ENCODE measurements at places on chromosomes 2 and 18.

DNA sequence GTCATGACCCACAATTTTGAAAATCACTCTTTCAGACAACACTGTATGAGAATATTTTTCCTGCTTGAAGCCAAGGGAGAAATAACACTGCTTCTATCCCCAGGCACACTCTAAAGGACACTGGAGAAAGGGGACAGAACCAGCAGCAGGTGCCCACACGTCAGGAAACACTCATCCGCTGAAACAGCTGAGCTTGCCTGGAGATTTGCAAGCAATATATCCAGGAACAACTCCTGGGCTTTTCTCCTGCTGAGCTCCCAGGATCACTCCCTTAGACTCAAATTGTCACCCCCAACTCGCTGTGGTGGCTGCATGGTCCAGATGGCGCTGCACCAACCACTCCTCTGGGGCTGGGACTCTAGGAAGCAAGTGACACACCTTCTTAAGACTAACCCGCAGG is 186.7 kb downstream of the ARL4C start:
- DNase-seq: no peak

DNA sequence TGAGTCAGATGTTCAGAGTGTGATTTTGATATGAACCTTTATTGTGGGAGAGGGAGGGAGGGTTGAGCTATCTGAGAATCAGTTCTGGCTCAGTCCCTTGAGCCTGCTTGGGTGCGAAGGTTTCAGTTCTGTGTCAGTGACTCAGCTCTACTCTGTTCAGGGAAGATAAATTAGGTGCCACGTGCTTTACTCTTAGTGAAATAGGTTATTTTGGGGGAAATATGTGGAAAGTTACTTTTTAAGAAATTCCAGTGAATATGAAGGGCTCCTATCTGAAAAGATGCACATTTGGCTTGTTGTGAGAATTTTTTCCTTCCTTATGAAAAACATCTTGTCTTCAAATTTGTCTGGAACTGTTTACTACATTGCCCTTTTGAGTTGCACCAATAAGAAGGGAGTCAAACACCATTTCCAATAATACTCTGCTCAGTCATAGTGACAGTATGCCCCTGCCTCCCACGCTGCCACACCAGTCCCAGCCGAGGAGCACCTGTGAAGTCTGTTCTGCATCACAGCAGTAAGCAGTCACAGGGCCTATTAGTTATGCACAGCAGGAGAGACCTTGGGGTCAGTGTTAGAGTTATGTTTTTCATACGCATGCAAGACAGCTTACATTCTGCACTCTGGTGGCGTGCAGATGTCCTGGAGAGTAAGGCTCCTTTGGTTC is 32.8 kb upstream of the DNAH7 start:
- no peak for DNase-seq

DNA sequence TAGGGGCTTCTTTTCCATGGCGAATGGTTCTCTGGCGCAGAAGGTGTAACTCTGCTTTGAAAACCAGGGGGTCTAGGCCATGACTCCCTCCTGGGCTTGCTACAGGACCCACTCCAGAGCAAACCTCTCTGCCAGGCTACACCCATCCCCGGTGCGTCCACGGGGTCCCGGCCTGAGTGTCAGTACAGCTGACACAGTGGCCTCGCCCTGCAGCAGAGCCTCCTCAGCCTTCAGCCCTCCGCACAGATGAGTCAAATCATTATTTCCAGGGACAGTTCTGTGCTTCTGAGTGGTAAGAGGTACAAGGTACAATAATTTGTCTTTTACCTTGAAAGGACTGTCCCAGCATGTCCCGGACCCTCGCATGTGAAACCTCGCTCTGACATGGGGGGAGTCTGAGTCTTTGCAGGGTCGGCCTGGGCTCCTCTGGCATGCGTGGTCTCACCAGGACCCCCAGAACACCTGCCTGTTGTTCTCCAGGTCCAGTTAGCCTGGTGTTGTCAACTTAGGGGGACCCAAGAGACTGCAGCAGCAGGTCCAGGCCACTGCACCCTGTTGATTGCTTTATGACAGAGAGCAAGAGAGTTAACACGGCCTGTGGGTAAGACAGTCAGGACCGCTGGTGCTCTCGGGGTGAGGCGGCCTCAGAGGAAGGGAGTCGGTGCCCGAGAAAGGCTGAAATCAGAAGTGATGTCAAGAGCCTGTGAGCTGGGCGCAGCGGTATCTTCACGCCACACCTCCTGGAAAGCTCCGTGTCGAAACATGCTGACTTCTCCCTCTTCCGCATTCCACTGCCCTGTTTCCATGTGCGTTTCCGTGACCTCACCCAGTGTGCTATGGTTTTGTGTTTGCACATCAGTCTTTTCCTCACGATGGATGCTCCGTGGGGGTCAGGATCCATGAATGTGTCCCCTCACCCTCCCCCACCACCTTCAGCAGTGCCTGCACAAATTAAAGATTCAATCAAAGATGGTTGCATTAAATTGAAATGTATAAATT is 340.1 kb downstream of the EIPR1 start:
- DNase-seq: no peak

DNA sequence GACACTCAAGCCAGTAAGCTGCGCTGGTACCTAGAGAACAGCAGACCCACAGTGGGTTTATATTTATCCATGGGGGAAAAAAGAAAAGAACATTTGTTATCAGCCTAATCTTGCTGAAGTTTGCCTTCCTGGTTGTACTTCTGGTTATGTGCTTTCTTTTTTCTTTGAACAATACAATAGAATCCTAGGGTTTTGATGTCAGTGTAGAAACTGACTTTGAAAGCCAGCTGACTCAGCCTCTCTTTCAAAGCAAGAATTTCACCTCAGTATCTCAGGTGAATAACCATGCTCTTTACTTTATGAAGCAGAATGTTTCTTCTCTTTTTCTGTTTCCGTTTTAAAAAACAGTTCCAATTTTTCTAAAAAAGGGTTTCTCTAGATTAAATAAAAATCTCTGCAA is 78.4 kb downstream of the CD8B2 start:
- DNase-seq: no peak

DNA sequence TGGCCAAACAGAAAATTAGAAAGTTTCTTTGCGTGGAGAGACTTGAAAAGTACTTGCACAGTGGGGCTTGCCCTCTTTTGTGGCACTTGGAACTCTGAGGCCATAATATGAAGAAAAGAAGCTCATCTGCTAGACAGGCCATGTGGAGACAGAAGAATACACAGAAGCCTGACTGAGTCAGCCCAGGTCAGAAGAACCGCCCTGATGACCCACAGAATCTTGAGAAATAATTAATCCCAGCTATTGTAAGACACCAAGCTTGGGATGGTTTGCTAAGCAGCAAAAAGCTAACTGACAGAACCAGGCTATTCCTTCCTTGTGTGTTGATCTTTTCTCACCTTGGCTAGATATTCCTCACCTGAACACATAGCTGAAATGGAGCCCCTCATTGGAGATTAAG is 33.7 kb downstream of the G6PC2 start:
- no peak for DNase-seq

- no peak for DNase-seq
These were observed 693.1 kb downstream of the ERBB4 start for GRCh38 chr2:211845338-211846035.

GRCh38 chr18:6269660-6270332 is 144.9 kb downstream of the L3MBTL4 start:
- DNase-seq: no peak

DNA sequence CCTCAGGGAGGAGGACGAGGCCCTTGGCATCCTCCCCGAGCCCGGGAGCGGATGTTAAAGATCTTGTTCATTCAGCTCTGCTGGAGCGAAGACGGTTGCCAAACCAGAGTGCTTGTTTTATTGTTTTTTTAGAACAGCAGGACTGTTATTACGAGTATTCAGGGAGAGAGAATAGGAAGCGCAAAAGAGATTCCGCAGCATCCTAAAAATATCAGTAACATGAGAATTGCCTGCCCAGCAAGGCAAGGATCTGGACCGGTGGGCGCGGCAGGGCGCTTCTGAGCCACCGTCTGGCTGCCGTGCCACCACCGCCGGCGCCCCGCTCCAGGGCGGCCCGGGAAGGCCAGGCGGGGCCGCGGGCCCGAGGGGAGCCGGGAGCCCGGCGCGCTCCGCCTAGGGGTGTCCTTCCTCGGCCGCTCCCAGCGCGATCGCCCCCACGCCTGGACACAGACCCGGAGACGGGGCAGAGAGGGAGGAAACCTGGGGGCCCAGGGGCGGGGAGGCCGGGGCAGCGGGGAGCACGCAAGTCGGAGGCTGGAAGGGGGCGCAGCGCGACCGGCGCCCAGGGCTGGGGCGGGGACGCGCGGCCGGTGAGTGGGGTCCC is 843 bp downstream of the CYS1 start:
- no peak for DNase-seq

DNA sequence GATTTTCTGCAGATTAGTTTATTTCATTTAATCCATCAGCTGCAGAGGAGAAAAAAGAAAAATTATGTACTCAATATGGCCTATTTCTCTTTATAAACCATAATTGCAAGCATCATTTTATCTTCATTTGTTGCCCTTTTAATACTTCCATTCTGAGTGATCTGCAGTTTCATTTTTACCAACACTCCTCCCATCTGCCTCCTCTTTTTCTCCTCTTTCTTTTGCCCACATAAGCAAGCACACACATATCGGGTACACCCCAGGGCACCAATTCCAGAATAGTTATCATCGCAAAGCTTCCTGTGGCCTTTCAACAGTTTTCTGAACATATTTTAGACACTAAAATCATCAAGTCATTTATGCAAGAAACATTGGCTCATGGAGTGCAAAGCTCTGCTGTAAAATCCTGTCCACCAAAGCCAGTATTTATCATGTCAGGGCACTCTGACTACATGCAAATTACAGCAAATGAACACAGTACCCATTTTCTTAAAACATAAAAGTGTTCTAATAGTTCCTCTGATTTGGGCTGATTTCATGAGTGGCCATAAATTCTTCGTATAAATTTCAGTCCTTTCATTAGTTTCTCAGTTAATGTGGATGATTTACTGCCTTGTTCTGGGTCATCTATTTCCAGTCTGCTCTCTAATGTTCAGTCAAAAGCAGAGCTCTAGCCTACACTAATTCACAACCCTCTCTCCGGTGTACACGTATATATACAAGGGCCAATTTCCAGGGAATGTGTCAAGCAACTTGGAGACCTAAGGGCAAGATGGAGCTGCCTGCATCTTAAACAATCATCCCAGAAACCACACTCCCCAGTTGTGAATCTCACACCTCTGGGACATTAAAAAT is 281.3 kb downstream of the STK39 start:
- no peak for DNase-seq

GRCh38 chr2:20118051-20118450 is 66.6 kb upstream of the LAPTM4A start:
- DNase-seq: no peak

- DNase-seq: no peak
These were observed 70.4 kb downstream of the KIAA1328 start for GRCh38 chr18:36899289-36899688.

GRCh38 chr2:37287966-37288365 is 36.7 kb downstream of the PRKD3 start:
- DNase-seq: no peak

GRCh38 chr2:45964223-45964841 is 312.9 kb downstream of the PRKCE start:
- no peak for DNase-seq

GRCh38 chr2:18178736-18179349 is 300.4 kb downstream of the KCNS3 start:
- DNase-seq: no peak

DNA sequence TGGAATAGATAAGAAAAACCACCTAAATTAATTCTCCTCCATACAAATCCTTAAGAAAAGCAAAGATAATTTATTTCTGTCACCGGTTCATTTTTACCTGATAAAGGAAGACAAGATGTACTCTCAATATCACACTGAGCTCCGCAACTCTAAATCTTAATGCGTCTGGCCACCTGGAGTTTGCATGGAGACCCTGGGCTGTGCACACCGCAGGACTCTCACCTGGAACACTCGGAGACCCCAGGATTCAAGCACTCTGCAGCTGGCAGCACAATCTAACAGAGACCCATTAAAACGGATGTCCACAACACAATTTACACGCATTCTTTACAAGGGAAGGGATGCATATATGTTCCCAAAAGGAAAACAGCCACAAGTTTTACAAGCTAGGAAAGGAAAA is 72.2 kb downstream of the ZNF516 start:
- no peak for DNase-seq

DNA sequence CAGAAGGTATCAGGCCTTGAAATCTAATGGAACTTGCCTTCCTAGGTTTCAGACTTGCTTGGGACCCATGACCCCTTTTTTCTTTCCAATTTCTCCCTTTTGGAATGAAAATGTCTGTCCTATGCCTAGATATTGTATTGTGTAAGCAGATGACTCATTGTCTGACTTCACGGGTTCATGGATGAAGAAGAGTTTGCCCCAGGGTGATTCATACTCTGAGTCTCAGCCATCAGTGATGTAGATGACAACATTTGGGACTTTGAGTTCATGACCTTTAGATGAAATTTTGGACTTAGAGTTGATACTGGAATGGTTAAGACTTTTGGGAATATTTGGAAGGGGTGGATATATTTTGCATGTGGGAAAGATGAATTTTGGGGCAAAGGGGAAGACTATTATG is 11.2 kb upstream of the SCYGR5 start:
- no peak for DNase-seq

DNA sequence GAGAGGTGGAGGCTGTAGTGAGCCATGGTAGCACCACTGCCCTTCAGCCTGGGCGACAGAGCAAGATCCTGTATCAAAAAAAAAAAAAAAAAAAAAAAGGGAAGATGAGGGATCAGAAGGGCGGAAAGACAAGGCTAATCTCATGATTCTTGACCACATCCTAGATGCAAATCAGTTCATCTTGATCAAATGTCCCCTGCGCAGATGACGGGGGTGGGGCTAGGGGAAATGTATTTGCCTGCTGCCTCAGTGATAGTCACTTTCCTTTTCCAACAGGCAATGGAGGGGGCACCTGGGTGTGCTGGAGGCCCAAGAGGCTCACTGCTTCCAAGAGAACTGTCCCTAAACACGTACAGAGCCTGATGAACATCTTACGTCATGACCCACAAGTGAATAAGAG is 3.7 kb upstream of the EMILIN2 start:
- DNase-seq: no peak

DNA sequence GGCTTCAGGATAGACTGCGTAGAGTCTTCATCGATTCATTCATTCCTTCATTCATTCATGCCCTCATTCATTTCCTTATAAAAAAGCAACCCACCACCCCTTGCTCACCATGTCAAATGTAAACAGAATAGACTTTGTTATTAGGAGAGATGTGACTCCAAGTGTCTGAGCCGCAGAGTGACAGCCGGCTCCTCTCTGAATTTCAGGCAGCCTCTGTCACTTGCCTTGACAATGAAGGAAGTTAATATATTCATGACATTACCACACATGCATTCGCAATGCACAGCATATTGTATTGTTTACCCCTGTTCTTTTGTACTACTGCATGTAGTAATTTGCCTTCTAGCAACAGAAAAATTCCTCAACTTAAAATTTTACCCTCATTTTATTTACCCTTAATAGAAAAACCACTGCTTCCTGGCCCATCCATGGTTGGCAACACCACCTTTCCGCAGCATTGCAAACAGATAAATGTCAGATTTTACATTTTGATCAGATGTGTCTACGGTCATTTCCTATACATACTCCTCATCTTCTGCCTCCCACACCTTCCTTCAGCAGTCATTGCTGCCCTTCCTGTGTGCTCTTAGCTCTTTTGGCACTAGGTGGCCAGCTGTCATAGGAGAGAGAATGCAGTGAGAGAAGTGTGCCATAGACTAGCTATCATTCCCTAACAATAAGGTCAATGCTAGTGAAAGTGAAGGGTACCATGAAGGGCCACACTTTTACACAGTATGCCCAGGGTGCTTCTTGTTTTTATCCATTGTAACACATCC is 1090.8 kb downstream of the BCL11A start:
- no peak for DNase-seq
